ENCODE measurements at places on chromosomes 3 and 15.

DNA sequence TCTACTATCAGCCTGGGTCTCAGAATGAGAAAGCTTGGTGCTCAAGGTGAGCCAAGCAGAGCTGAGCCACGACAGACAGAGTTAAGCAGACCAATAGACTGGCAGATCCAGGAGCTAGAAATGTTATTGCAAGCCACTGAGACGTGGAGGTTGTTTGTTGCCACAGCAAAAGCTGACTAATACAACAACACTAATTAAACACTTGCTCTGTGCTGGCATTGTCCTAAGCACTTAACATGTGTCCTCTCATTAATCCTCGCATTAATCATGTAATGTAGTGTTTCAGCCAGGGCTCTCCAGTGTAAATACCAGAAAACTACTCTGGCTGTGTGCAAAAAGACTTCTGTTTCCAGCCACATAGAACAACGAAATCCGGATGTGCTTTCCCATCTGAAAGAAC lies 11.6 kb upstream of the SPSB4 start:
- no peak for DNase-seq

DNA sequence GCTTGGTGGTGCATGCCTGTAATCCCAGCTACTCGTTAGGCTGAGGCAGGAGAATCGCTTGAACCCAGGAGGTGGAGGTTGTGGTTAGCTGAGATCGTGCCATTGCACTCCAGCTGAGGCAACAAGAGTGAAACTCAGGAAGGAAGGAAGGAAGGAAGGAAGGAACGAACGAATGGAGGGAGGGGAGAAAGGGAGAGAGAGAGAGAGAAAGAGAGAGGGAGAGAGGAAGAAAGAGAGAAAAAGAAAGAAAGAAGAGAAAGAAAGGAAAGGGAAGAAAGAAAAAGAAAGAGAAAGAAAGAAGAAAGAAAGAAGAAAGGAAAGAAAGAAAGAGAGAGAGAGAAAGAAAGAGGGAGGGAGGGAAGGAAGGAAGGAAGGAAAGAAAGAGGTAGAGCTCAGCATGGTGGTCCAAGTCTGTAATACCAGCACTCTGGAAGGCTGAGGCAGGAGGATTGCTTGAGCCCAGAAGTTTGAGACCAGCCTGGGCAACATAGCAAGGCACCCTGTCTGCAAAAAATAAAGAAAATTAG lies 81.9 kb downstream of the P2RY1 start:
- DNase-seq, result no peak

DNA sequence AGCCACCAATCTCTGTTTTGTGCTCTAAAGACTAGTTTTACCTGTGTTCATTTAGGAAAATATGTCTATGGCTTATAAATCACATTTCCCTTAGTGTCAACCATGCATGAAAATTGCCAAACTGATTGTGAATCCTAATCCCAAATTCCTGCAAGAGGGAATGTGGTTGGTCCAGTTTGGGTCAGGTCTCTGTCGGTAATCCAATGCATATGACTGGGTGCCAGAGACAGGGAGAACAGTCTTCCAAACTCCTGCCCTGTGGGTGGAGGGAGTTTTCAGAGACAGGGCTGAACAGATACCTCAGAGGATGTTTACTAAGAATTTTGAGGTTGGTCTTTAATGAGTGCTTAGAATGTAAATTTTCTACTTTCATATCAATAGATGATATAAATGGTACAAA lies 300.5 kb upstream of the ARL6 start:
- no peak for DNase-seq

- peak; percentile 59 for DNase-seq
Observed at GRCh38 chr3:128076483-128077201, 24.4 kb downstream of the SEC61A1 start.

DNA sequence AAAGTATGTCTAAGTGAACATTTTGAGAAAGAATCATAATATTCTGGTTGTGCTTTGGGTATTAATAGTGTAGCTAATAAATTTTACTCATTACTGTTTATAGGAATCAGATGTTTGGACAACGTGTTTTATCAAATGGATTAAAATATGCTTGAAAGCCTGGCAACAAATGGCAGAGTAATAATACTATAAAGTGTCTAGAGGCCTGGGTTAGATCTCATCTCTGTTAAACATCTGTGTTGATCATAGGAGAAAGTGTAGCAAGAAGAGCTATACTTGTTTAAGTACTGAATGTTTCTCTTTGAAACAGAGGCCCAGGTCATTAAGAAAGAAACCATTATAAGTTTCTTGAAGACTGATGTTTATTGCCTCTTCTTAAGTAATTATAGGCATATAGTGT lies 30.5 kb downstream of the VPS8 start:
- DNase-seq, result no peak

- no peak for DNase-seq
Observed at GRCh38 chr3:145519398-145520047, 641.5 kb downstream of the PLOD2 start.

DNA sequence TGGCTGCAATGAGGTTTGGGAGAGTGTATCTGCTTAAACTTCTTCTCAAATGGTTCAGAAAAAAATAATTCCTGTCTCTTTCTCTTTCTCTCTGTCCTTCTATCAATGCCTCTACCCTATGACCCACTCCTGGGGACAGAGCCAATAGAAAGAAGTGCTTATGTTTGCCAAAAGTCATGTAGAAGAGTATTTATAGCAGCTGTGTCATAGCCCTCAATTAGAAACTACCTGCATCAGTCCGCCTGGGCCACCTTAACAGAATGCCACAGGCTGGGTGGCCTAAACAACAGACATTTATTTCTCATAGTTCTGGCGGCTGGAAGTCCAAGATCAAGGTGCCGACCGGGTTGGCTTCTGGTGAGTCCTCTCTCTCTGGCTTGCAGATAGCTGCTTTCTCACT lies 92.5 kb downstream of the HMG20A start:
- no peak for DNase-seq

DNA sequence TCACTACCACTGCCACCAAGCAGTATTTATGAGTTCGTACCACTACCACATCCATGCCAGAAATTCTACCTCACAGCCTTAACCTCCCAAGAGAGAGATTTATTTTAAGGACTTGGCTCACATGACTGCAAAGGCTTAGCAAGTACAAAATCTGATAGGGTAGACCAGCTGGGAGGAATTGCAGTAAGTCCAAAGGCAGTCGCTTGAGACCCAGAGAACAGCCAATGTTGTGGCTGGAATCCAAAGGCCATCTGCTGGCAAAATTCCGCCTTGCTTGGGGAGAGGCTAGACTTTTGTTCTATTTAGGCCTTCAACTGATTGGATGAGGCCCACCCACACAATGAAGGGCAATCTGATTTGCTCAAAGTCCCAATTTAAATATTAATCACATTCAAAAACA lies 101.4 kb upstream of the STT3B start:
- DNase-seq, result no peak

GRCh38 chr3:141537856-141538255 lies 51.0 kb downstream of the RASA2 start:
- no peak for DNase-seq

DNA sequence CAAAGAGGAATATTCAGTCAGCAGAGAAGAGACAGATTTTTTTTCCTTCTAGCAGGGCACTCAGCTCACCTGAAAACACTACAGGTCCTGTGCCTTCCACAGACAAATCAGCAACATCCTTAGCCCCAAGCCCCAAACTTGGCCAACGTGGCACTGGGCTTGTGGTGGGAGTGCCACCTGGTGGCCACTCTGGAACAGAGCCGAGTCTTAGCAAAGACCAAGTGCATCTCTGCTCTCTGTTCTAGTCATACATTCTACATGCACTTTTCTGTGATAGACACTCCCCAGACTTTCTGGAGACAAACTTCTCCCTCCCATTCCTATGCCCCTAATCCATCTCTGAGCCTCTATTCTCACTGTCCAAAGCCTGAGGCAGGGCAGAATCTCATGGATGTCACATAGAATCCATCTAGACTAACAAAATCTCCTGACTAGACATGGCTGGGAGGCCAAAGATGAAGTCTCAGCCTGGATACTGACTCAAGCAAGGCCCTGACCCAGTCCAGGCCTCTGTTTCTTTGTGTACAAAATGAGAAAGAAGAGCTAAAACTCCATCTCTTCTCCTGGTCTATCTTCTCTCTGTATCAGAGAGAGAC lies 5.1 kb upstream of the SEMA7A start:
- peak; percentile 82 for DNase-seq

DNA sequence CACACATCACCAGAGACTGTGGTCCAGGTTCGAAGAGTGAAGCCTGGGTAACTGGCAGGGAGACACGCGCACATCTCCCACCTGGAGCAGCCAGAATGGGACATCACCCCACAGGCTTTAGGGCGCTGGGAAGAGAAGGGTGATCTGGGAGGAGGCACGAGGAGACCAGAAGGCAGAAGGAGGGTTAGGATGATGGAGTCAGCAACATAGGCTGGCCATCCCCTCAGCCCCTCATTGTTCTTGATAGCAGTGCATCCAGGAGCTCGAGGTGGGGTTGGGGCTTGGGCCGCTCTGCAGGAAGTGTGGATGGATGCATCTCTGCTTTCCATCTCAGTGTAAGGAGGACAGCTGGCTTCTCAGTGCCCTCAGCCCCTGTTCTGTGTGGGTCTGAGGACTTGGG lies 15.2 kb downstream of the PLA2G4F start:
- DNase-seq, result no peak

- DNase-seq, result no peak
Observed at GRCh38 chr15:87357637-87358313, 898.8 kb downstream of the NTRK3 start.

- DNase-seq, result no peak
Observed at GRCh38 chr3:54550221-54550977, 377.5 kb downstream of the LRTM1 start.

DNA sequence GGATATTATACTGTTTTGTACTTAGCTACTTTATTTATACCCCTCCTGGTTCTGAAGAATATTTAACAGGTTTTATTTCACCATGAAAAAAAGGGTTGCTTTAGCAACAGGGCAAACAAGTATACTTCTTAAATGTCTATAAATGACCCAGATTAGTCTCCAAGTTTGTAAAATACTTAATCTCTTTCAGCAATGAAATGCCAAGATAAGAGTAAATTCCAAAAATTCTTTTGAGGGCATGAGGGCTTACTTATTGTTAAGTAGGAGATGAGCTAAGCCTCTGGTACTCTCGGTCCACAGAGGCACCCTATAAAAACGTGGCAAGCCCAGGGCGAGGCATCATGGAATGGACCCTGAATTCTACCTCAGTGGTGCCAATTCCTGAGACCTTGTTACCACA lies 264.8 kb upstream of the NSMCE3 start:
- DNase-seq, result no peak

DNA sequence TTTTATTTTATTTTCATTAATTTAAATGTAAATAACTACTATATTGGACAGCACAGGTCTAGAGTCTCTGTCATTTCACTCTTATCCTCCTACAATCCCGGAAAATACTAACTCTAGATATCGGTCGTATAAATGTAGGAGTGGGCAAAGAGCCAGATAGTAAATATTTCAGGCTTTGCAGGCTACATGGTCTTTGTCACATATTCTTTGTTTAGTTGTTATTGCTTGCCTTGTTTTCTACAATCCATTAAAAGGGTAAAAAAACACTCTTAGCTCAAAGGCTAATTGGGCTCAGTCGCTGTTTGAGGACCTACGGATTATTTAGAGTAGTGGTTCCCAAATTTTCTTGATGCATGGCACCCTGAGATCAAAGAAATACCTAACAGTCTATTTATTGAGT lies 1.7 kb downstream of the KNL1 start:
- no peak for DNase-seq

DNA sequence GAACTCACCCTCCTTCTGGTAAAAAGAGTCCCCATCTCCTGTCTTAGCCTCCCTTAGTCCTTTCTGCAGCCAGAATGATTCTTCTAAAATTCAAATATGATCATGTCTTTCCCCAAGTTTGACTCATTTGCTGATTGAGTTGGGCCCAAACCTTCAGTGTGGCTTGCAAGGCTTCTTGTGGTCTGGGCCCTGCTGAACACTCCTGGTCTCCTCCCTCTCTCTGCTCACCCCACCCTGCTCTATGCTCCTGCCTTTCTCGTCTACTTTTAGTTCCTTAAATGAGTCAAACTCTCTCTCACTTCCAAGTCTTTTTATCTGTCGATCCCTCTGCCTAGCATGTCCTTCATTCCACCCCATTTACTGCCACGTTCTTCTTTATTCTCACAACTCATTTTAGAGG lies 72.6 kb downstream of the CCR1 start:
- DNase-seq, result no peak

- no peak for DNase-seq
Observed at GRCh38 chr3:57383406-57383805, 90.9 kb upstream of the ASB14 start.

GRCh38 chr15:90074916-90075315 lies 27.4 kb downstream of the IDH2 start:
- no peak for DNase-seq

- no peak for DNase-seq
Observed at GRCh38 chr3:62954580-62954979, 79.4 kb upstream of the CADPS start.

DNA sequence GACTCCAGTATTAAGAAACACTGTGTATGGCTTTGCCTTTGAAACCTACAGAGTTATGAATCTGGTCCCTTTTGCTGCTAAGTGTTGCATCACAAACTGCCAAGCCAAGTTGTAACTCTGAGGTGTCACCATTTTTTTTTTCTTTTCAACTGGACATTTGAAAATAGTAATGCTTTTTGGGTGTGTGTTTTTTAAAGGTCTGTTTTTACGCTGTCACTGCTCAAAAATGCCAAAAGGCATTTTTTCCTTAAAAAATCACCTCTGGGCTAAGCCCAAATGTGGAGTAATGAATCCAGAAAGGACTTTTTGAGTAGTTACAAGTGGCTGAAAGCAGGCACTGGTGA lies 9.5 kb downstream of the SMAD3 start:
- no peak for DNase-seq

DNA sequence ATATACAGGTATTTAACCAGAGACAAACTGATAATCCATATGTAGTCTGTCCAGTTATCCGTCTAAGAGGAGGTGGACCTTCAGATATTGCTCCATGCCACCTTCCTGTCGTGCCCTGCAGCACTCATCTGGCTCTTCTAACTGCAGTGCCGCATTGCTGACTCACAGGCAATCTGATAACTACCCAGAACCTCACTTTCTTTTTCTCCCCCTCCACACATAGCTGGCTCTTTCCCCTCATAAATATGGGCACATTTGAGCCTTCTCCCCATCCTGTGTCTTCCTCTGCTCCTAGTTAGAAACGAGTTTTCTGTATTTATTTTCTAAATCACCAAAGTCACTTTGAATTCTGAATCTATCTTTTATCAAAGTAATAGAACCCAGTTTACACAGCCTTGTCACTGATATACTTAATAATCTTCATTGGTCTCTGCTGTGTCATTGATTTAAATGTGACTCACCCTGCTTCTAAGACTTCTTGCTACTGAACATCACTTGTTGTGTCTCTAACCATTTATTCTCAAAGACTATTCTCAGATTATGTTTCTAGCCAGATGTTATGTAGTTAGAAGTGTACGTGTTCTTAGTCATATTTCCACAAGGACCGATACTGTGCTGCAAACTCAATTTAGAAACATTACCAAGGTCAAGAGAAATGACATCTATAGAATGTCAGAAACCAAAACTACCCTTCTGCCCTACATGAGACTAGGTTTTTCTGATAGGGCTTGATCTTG lies 17.4 kb upstream of the KCNMB2 start:
- no peak for DNase-seq

GRCh38 chr15:73286311-73286710 lies 82.4 kb downstream of the HCN4 start:
- DNase-seq, result no peak
